Muscle of leg (tissue), 16 donors: ENCODE measurements at places on chromosomes 16 and 17. TPM values are rescaled to one million over a fixed set of nuclear protein-coding genes. Genes with fewer than 3 reads are reported as not detected.

DHRS11 gene
- 7.5 TPM for polyA plus RNA-seq

ABCA6 gene
- 8.4 TPM for polyA plus RNA-seq

FLCN gene
- polyA plus RNA-seq, result 37.3 TPM

DDX28 gene
- 7.0 TPM for polyA plus RNA-seq

CHP2 gene
- polyA plus RNA-seq, result 2.1 TPM

HS3ST3B1 gene
- 1.0 TPM for polyA plus RNA-seq

SOST gene
- 0.97 TPM for polyA plus RNA-seq

FAM20A gene
- 8.6 TPM for polyA plus RNA-seq

RAB37 gene
- 1.1 TPM for polyA plus RNA-seq

PRSS53 gene
- polyA plus RNA-seq, result 5.7 TPM

TM4SF5 gene
- not detected for polyA plus RNA-seq

YBX2 gene
- polyA plus RNA-seq, result 1.8 TPM

CNGB1 gene
- 0.11 TPM for polyA plus RNA-seq

CCDC154 gene
- polyA plus RNA-seq, result 3.3 TPM

SDR42E2 gene
- 0.04 TPM for polyA plus RNA-seq

ULK2 gene
- 19.0 TPM for polyA plus RNA-seq

PRDM7 gene
- polyA plus RNA-seq, result not detected

PRAC1 gene
- not detected for polyA plus RNA-seq

USP22 gene
- polyA plus RNA-seq, result 152 TPM

TBC1D3I gene
- 1.4 TPM for polyA plus RNA-seq

C1QTNF1 gene
- polyA plus RNA-seq, result 10.5 TPM

MAF gene
- 36.7 TPM for polyA plus RNA-seq

CDRT4 gene
- polyA plus RNA-seq, result 1.0 TPM

JMJD8 gene
- polyA plus RNA-seq, result 34.7 TPM

CORO1A gene
- 14.1 TPM for polyA plus RNA-seq

KCNH6 gene
- polyA plus RNA-seq, result 0.19 TPM

STH gene
- not detected for polyA plus RNA-seq

TBC1D3C gene
- polyA plus RNA-seq, result 3.0 TPM

SHISA6 gene
- polyA plus RNA-seq, result 13.9 TPM

TP53TG3B gene
- not detected for polyA plus RNA-seq

MXRA7 gene
- 156 TPM for polyA plus RNA-seq

PRR29 gene
- 2.8 TPM for polyA plus RNA-seq

NR1D1 gene
- polyA plus RNA-seq, result 2.0 TPM

CES1 gene
- polyA plus RNA-seq, result 0.31 TPM

CIBAR2 gene
- not detected for polyA plus RNA-seq

RPTOR gene
- 20.0 TPM for polyA plus RNA-seq

WNT9B gene
- polyA plus RNA-seq, result not detected

C17orf113 gene
- polyA plus RNA-seq, result 1.3 TPM

SPHK1 gene
- polyA plus RNA-seq, result 2.6 TPM

GPRC5C gene
- 16.2 TPM for polyA plus RNA-seq

WNT3 gene
- polyA plus RNA-seq, result 2.1 TPM

ABCA3 gene
- polyA plus RNA-seq, result 14.0 TPM

CDH13 gene
- polyA plus RNA-seq, result 55.7 TPM

HOXB9 gene
- 1.0 TPM for polyA plus RNA-seq

RCVRN gene
- 0.93 TPM for polyA plus RNA-seq

ASB16 gene
- polyA plus RNA-seq, result 13.6 TPM

TBX4 gene
- 26.4 TPM for polyA plus RNA-seq

ITGB3 gene
- 12.2 TPM for polyA plus RNA-seq
